ENCODE measurements at places on chromosomes 11 and 22. TPM values are rescaled to one million over a fixed set of nuclear protein-coding genes. Genes with fewer than 3 reads are reported as not detected.

DNA sequence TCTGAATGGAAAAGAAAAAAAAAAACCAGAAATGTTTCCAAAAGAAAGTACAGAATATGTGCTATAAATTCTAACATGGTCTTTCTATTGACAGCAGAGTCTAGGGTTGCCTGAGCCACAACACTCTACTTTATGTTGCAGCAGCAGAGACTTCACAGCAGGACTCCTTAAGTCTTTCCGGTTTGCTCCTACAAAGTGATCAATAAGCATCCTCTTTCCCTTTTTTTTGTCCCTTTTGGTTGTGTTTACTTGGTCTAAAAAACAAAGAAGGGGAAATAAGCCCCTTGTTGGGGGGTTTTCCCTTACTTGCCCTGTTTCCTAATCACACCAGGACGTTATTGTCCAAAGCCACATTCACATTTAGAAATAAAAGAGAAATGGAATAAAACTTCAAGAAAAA, 163.1 kb upstream of the MPPED2 start:
- no peak for DNase-seq
- no peaks in the 10 kb centered on the region for H3K27me3 ChIP-seq
- no peaks in the 10 kb centered on the region for H3K36me3 ChIP-seq
- H3K4me3 ChIP-seq: no peak overlapping the region
- no peak overlapping the region for H3K27ac ChIP-seq

DNA sequence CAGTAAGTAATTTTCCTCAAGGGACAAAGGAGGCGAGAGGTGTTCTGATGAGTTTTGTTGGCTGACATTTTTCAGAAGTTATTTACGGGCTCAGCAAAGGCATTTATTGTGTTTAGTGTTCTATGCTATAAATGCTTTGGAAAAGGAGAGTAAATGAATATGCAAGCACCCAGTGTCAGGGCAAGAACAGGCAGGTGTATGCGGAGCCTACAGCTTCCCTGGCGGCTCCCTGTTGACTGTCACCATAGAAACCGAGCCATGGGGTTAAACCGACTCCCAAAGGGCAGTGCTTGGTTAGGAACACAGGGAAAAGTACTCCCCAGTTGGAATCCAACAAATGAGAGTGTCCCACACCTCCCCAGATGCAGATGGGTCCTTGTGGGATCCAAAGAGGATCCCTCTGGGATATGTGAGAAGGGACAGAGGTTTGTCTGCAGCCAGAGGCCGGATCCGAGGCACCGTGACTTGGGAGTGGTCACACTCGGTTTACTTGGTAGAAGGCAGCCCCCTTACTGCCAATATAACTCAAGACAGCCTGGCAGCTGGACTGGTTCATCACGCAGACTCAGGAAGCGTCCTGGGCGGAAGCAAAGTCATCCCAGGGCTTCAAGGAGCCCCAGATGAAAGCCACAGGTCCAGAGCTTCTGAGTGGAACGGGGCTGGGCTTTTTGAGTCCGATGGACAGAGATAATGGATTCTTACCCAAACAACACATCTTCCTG, 329.7 kb downstream of the CTTN start:
- no peaks in the 10 kb centered on the region for H3K27me3 ChIP-seq
- no peak for DNase-seq
- H3K4me3 ChIP-seq: no peak overlapping the region
- H3K27ac ChIP-seq: no peak overlapping the region

- no peaks in the 10 kb centered on the region for H3K4me1 ChIP-seq
- H3K27me3 ChIP-seq: no peaks in the 10 kb centered on the region
- no peak for DNase-seq
- no peak overlapping the region for H3K27ac ChIP-seq
Observed at GRCh38 chr11:38687008-38687407, 2089.0 kb upstream of the RAG2 start.

- no peak overlapping the region for H3K27ac ChIP-seq
- no peak for DNase-seq
- H3K4me3 ChIP-seq: no peak overlapping the region
- H3K36me3 ChIP-seq: no peaks in the 10 kb centered on the region
Observed at GRCh38 chr11:116596346-116597260, 176.2 kb downstream of the BUD13 start.

DNA sequence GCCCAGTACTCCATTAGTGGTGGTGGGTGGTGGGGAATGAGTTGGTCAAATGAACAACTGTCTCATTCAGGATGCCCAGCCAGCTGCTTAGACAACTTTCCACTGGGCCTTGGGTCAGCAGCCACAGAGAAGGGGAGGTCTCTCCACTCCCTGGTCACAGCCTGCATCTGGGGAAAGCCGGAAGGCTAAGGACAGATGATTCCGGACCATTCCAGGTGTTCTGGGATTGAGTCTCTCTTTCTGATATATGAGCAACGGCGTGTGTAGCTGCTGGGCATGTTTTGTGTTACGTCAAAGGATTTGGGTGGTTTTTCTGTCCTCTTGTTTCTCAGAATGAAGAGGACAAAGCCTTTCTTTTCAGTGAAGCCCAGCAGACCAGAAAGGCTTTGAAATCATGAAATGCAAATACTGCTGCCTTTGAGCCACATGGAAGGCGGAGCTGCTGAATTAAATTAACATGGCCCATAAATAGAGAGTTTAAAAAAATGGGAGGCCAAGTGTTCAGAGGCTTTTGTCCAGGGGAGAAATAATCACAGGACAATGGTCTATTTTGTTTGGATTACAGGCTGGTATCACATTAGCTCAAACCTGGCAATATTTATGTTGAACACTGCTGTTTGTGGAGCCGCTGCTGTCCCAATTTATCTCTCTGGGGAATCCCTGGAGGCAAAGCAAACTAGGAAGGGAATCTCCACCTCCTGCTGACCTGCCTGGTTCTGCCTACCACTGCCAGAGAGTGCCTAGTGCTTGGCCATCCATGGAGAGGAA, 234.4 kb upstream of the E2F8 start:
- H3K4me3 ChIP-seq: no peak overlapping the region
- H3K36me3 ChIP-seq: no peaks in the 10 kb centered on the region
- H3K27ac ChIP-seq: no peak overlapping the region
- no peaks in the 10 kb centered on the region for H3K27me3 ChIP-seq
- no peaks in the 10 kb centered on the region for H3K4me1 ChIP-seq

DNA sequence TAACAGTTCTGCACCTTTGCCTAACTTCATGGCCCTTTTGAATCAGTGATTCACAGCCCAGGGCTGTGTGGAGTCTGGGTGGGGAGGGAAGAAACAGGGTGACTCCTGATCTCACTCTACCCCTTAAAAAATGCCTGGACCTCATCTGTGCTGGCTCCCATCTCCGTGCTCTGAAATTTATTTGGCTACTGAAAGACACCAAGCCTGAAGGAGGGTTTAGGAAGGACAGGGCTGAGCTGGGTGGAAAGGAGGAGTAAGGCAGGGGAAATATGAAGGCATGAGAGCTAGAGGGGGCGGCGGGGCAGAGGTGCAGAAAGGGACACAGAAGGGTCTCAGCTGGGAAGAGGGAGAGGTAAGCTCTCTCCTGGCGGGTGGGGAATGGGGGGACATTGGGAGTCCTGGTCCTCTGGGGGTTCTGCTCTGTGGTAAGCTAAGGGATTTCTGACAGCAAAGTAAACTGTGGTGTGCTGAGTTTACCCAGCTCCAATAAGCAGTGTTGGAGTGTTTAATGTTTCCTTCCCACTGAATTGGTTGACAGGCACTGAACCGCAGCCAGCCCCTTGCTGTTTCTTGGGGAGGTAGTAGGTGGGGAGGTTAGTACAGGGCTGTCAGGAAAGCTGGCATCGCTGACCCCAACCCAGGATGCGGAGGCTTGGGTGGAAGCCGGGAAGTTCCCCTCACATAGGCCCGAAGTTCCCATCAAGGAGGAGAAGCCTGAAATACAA, 71.1 kb downstream of the RPUSD4 start:
- H3K27ac ChIP-seq: no peak overlapping the region
- H3K36me3 ChIP-seq: no peaks in the 10 kb centered on the region
- no peak for DNase-seq
- no peaks in the 10 kb centered on the region for H3K4me1 ChIP-seq
- H3K27me3 ChIP-seq: no peaks in the 10 kb centered on the region
- H3K4me3 ChIP-seq: no peak overlapping the region

DNA sequence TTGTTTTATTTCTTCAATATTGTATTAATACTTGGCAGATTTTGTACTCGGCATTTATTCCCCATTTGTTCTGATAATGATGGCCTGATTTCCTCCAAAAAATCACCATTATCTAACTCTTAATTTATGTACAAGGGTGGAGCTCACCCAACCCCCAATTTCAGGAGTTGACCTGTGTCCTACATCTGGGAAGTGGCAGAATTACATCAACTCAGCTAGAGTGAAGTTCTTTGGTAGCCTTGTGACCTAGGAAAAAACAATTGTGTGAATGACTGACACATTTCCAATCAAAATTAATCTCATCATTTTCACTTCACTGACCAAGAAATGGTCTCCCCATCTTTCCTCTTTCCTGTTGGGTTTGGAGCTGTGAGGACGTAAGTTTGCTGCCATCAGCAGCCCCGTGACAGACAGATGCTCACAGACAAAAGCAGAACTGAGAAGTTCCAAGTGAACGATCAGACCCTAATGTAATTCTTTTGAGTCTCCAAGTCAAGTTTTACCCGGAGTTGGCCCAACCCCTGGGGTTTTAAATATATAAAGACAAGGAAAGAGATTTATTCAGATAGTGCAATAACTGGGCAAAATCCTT, 16.6 kb upstream of the MS4A6E start:
- no peaks in the 10 kb centered on the region for H3K4me1 ChIP-seq
- H3K4me3 ChIP-seq: no peak overlapping the region
- H3K27ac ChIP-seq: no peak overlapping the region
- no peaks in the 10 kb centered on the region for H3K36me3 ChIP-seq

DNA sequence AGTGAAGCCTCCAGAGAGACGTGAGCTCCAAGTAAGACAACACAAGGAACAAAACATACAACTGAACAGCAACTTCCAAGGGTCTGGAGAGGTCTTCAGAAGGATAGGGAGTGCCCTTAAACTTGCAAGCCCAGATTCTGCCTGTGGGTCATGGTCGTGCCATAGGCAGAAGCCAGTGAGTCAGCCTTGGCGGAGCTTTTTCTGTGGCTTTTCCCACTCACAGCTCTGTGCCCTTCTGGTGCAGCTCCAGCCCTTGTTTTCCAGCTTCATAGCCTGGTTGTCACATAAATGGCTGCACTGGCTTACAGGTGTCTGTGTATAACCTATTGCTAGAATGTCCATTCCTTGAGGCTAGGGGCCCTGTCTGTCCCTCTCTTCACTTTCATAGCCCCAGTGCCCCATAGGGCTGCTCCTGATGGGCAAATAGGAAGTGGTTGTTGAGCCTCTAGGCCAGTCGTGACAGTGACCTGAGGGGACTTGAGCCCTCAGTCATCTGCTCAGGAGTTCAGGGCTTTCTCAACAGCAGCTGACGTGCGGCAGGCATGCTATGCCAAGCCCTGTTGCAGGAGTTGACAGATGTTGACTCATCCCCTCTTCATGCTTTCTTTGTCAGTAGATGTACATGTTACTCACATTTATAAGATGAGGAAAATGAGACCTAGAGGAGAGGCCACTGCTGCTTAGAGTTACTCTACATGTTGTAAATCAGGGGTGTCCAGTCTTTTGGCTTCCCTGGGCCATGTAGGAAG, 7.4 kb downstream of the MED15 start:
- H3K4me1 ChIP-seq: peaks cover 69% of the 10 kb centered on the region
- H3K27ac ChIP-seq: no peak overlapping the region
- peaks cover 53% of the 10 kb centered on the region for H3K36me3 ChIP-seq
- H3K4me3 ChIP-seq: no peak overlapping the region
- DNase-seq: no peak

DNA sequence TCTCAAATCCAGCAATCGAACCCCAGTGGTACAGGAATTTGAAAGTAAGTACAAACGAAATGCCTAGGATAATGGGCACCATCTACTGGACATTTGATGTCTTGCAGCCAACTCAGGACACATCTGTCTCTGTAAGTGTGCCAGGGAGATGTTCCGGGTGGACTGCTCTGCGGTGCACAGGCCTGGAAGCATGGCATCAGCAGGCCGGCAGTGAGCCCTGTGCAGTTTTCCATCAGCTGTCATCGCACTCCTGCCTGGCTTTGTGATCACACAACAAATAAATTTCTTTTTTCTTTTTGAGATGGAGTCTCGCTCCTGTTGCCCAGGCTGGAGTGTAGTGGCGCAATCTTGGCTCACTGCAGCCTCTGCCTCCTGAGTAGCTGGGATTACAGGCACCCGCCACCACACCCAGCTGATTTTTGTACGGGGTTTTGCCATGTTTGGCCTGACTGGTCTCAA, 71.0 kb downstream of the JAM3 start:
- DNase-seq: peak; percentile 77
- H3K4me3 ChIP-seq: no peak overlapping the region
- no peaks in the 10 kb centered on the region for H3K4me1 ChIP-seq
- H3K36me3 ChIP-seq: no peaks in the 10 kb centered on the region
- no peak overlapping the region for H3K27ac ChIP-seq
- peaks cover under 1% of the 10 kb centered on the region for H3K27me3 ChIP-seq

- no peak overlapping the region for H3K4me3 ChIP-seq
- H3K4me1 ChIP-seq: peaks cover 47% of the 10 kb centered on the region
- no peak for DNase-seq
- H3K27me3 ChIP-seq: no peaks in the 10 kb centered on the region
Observed at GRCh38 chr11:65390996-65391395, 4.6 kb downstream of the FRMD8 start.

- H3K4me3 ChIP-seq: no peak overlapping the region
- H3K4me1 ChIP-seq: no peaks in the 10 kb centered on the region
- no peaks in the 10 kb centered on the region for H3K27me3 ChIP-seq
- no peak overlapping the region for H3K27ac ChIP-seq
- no peak for DNase-seq
Observed at GRCh38 chr11:118126082-118126838, 26.4 kb downstream of the SCN4B start.

EHF gene
- not detected for total RNA-seq

SUSD2 gene
- total RNA-seq: 0.81 TPM

MED19 gene
- total RNA-seq: 13.7 TPM

LGALS12 gene
- total RNA-seq: 0.94 TPM

MS4A12 gene
- total RNA-seq: not detected

Measured in CD4-positive, CD25-positive, alpha-beta regulatory T cell (primary cell).